ENCODE measurements at places on chromosomes 1 and 21.

DNA sequence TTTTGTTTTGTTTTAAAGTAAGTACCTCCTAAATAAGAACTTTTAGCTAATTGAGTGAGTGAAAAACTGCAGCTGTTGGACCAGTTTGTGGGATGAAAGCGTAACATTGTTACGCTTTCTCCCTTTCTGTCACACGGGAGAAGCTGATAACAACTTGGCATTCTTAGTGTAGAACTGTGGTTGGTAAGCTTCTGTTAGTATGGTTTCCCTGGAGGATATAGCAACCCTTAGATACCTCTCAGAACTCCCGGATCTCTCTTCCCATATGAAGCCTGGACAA lies 98.2 kb downstream of the CACHD1 start:
- no peak for DNase-seq

DNA sequence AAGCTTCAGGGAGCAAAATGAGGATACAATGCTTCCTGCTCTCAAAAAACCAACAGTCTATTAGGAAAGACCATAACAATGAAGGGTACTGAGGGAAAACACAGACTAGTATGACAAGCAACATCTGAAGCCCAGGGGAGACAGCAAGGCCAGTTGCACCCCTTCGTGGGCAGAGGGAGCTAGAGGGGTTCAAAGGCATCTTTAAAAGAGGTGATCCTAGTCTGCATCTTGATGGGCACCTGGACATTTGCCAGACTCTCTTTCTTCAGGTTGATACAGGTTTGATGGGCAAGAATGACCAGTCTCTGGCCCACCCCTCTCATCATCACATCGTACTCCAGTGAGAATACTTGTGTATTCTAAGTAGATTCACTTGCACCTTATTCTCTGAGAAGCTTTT lies 177.7 kb downstream of the VAV3 start:
- no peak for DNase-seq

DNA sequence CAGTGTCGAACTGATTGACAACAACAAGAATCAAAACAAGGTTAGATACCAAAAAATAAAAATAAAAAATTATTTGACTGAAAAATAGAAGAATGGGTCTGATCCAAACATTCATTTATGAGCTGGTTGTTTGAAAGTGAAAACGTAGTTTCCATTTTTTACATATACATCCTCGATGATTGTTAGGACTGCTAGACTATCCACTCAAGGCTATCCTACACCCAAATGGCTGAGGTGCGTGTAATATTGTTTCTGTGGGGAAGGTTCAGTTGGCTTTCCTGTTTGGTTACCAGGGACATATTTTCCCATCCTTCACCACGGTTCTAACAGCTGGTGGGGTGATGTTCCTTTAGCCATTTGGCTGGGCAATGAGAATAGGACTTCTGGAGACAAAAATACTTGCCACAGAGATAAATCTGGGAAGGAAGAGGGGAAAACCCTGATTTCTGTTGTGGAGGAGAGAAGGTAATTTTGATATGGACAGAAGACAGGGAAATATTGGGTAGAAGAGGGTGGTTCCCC lies 66.3 kb downstream of the MAP3K7CL start:
- no peak for DNase-seq

DNA sequence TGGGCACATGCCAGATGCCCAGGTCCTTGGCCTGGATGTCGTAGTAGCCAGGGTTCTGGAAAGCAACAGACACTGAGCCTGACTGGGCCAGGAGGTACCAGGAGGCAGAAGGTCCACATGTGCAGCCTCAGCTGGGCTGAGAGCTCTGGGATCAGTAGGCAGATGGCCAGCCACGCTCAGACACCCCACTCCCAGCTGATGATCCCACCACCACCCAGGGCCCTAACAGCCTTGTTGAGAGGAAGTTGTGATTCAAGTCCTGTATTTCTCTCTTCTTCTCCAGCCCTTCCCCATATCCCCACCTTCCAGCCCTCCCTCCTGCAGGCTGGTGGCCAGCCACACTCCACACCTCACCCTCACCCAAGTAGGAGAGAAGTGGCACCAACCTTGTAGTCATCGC lies 4.0 kb downstream of the ITLN2 start:
- no peak for DNase-seq

DNA sequence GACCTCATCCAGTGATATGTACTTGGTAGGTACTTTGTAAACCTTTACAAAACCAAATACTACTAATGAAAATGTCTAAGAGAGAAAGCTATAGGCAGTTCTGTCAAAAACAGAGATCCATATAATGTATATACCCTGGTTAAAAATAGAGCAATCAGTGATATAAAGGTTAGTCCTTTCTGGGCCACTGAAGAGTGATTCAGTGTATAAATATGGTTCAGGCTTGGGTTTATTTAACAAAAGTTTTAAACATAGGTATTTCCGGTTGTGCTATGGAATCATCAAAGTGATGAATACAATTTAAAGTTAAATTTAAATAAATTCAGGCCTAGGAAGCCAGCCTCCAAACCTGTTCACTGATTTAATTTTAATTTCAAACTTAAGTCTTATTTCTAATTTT lies 108.4 kb upstream of the DMRTA2 start:
- DNase-seq: no peak

DNA sequence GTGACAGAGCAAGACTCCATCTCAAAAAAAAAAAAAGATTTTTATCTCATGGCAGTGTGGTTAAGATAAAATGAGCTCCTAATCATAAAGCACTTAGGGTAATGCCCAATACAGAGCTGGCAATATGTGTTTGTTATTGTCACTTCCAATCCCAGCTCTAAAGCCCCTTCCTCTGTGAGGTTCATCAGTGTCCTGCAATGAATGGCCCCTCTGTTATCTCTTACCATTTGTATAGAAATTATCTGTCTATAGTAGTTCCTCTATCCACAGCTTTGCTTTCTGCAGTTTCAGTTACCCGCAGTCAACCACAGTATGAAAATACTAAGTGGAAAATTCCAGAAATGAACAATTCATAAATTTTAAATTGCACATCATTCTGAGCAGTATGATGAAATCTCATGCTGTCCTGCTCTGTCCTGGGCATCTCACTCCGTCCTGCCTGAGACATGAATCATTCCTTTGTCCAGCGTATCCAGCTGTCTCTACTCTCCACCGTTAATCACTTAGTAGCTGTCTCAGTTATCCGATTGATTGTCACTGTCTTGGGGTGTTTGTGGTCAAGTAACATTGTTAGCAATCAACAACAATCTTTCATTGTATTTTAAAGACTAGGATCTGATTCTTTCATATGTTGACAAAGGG lies 50.2 kb upstream of the DNAH14 start:
- peak; percentile 18 for DNase-seq

GRCh38 chr1:37156646-37157045 lies 122.3 kb upstream of the GRIK3 start:
- no peak for DNase-seq

- no peak for DNase-seq
Observed at GRCh38 chr1:195241066-195241465, 1367.2 kb downstream of the KCNT2 start.

GRCh38 chr1:233796146-233796783 lies 108.2 kb upstream of the SLC35F3 start:
- no peak for DNase-seq

- no peak for DNase-seq
Observed at GRCh38 chr21:29928537-29928936, 11.3 kb downstream of the GRIK1 start.

DNA sequence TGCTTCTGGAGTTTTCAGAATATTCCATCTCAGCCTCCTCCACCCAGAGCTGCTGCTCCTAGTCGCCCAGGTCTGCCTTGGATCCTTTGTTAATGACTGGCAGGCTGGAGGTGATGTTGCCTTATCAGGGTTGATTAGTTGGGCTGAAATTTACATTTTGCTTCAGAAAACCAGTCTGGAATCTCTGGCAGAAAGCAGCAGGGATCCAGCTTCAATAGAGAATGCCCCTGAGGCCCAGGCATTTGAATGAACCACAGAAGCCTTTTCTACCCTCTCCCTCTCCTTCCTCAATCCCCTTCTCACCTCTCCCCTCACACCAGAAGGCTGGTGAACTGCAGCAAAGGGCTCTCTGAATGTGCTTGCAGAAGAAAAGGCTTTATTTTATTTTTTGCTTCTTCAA lies 83.2 kb downstream of the PLXNA2 start:
- no peak for DNase-seq

DNA sequence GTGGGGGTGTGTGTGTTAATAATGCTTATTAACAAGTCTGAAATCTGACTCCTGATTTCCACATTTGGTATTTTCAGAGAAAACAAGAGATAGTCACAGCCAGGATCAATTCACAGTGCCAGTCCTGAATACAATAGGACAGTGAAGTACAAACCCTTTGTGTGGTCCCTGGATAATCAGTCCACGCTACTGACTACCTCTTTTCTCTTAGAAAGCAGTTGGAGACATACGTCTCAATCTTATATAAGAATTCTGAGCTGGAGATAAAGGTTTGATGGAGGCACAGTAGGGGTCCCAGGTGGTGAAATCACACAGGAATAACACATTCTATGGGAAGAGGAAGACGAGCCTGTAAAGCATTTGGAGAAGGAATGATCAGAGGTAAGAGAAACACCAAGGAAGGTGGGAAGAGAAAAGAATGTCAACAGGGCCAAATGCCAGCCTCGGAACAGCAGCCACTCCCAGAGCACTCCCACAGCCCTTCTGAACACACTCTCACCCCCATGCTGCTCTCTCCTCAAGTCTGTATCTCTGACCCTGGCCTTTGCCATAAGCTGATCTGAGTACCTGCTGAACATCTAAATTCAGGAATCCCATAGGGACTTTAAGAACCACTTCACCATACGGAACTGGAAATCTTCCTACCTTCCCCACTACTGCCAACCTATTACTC lies 48.6 kb downstream of the TRAF5 start:
- DNase-seq: no peak

- no peak for DNase-seq
Observed at GRCh38 chr1:109914587-109915240, 4.1 kb downstream of the CSF1 start.

DNA sequence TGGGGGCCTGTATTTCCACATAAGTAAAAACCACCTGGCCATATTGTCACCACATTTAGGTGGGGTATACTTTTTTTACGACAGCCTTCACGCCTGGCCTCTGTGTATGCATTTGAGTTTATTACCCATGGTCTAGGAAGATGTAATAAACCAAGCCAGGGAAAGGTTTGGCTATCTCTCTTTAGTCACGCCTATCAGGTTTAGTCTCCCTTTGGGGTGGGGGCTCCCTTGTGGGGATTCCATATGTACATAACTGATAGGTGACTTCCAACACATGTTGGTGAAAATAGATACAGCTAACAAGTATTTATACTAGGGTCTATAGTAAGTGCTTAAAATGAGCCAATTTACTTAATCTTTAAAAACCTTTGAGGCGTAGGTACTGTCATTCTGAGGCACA lies 4.2 kb downstream of the YBX1 start:
- DNase-seq: no peak

DNA sequence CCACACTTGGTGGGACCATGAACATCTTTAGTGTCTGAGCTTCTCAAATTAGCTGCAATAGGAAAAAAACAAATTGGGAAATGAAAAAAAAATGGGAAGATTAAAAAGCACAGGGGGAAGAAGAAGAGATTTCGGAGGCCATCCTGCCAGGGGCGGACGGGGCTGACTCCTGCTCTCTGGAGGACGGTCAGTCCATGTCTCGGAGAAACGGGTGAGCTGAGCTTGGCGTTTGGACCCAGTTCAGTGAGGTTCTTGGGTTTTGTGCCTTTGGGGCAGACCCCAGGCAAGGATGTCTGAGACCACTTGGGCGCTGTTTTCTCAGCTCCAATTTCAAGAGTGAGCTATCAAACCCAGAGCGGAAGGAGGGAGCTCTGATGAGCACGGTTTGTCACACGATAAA lies 123.9 kb downstream of the PRDM2 start:
- no peak for DNase-seq

DNA sequence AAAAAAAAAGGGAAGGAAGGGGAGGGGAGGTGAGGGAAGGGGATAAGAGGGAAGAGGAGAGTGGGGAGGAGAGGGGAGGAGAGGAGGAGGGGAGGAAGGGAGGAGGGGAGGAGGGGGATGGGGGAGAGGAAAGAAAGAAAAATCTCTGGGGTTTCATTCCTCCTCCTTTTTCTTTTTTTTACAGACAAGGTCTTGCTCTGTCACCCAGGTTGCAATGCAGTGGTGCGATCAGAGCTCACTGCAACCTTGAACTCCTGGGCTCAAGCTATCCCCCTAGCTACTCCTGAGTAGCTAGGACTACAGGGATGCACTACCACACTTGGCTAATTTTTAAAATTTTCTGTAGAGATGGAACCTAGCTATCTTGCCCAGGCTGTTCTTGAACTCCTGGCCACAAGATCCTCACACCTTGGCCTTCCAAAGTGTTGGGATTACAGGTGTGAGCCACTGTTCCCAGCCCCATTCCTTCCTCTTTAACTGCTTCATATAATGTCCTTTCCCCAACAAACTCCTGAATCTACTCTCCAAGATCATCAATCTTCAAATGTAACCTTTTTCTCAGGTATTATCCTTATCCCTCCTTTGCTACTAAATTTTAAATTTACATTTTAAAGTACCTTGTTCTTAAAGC lies 23.2 kb downstream of the GON4L start:
- no peak for DNase-seq

DNA sequence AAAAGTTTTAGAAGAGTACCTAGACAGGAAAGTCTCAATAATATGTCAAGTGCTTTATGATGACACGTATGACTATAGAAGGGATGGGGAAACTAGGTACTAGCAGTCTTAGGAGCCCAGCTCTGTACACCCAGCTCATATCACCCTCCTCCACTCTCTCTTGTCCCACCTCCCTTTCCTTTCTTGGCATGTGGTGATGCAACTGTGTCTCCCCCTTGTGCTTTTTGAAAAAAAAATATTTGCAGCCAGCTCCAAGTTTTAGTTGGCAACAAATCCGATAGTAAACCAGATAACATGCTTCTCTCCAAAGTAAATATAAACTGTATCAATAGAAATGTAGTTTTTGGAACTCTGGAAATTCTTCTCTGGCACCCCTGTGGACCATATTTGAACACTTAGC lies 280.7 kb downstream of the PDE4B start:
- DNase-seq: no peak

DNA sequence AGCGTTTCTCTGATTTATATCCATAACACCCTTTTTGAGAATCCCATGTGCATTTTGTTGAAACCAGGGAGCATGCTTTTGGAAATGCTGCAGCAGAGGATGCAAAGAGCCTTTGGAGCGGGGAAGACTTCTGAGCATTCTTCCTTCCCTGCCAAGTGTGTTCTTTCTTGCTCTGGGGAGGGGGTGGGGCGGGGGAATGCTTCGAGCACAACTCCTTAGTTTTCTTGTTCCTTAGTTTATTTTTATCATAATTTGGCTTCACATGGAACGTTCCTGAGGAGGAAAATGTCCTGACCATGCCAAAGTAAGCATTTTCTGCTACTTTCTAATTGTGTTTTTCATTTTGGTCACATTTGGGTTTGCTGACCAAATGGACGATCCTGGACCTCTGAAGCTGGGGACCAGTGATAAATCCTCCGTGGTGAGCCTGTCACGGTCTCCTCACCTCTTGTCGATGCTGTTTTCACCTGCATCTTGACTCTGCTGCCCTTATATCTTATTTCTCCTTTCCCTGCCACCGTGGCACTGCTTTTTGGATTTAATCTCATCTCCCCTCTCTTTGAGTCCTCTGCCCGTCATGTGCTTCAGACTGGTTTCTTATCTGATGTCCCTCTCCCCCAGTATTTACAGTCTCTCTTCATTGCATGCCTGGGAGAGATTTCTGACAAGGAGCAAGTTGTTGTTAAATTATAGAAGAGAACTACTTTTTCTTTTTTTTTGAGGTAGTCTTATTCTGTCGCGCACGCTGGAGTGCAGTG lies 2.4 kb downstream of the CTPS1 start:
- no peak for DNase-seq

GRCh38 chr1:230248889-230249270 lies 177.3 kb downstream of the PGBD5 start:
- no peak for DNase-seq

- no peak for DNase-seq
Observed at GRCh38 chr1:202831906-202832305, 21.2 kb downstream of the PCAT6 start.
